ELR (cell line): ENCODE measurements at places on chromosomes 7 and 10.

DNA sequence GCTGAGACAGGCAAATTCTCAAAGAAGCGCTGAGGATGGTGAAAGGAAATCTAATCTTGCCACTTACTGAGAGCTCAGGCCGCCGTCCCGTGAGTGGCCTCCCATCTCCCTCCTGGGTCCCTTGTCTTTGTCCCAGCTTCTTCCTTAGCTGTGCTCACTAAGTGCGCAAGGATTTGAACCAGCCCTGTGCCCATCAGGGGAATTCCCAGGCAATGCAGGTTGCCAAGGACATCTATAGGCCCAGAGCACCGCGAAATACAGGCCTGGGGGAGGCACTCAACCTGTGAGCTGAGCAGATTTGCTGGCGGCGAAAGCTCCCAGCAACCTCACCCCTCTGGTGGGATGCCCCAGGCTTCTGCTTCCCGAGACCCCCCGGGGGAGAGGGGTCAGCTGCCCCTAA, 64.8 kb downstream of the OAT start:
- no peak for DNase-seq

DNA sequence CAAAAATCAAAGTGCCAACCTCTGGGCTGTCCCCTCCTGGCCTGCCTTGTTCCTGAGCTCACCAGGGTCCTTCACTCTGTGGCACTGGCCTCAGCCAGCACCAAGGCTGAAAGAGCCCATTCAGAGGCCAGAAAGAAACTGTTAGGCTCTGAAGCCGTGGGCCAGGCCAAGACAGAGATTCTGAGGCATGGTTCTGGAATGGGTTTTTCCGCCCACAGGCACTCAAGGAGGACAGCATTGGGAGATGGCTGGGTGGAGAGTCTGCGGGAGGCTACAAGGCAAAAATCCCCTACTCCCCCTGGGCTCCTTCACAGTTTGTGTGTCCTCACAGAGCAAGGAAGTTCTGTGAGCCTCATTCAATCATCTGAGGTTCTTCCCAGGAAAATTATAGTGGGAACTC, 31.7 kb downstream of the GRIFIN start:
- DNase-seq: peak; percentile 41

DNA sequence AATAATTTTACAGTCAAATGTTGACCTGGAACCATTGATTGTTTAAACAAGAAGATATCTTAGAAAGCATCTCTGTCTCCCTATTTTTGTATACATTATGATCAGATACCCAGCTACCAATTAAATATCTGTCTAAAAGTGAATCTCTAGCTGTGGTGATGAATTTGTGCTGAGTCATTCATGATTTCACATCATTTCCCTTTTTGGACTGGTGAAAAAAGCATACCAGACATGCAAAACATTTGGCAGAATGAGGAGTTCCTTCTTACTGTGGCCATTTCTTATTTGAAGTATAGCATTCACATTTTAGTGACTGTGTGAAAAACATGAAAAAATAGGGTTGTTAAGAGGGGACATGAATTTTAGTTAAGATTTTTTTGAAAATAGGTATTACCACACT, 98.0 kb upstream of the GATA3 start:
- DNase-seq: peak; percentile 69

- no peak for DNase-seq
These were observed 86.9 kb downstream of the VTI1A start for GRCh38 chr10:112533916-112534315.

GRCh38 chr10:124642088-124642710, 102.0 kb downstream of the FAM53B start:
- DNase-seq: no peak

DNA sequence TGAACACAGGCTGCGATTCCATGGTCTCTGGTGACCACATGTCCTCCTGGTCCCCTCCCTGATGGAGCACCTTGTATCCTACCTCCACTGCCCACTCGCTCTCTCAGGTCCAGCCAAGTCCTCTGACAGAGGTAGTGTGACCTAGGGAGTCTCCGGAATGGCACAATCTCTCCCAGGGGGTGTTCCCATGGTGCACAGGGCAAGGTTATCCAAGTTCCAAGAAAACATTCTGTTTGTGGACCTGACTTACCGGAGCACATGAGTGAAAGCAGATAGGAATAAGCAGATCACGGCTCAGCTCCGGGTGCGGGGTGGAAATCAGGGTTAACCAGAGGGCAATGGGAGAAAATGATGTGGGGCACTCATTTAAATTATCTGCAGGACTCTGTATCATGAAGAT, 45.8 kb upstream of the INSIG1 start:
- no peak for DNase-seq

- no peak for DNase-seq
These were observed 61.5 kb upstream of the FERD3L start for GRCh38 chr7:19206721-19207120.

DNA sequence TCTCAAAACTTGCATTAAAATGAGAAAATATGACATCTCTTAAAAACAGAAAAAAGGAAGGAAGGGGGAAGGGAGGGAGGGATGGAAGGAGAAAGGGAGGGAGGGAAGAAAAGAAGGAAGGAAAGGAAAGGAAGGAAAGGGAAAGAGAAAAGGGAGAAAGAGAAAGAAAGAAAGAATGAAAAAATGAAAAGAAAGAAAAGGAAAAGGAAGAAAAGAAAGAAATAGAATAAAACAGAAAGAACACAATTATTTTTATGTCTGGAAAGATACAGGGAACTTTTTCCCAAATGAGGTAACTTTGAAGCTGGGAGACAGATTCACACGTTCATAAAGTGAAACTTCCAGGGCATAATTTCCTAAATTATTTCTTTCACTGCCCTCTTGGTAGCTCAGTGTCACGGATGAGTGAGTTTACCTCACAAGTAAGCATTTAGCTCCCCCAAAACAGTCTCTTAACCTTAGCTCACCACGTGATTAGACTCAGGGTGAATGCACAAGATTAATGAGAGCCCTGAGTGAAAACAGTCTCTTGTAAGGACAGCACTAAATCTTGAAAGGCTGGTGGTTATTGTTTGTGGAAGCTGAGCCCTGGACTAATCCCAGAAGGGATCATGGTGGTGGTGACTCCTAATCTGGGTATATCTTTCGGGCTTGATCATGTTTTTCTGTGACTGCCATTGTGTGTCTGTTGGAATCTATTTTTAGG, 74.1 kb upstream of the HDAC9 start:
- DNase-seq: no peak

DNA sequence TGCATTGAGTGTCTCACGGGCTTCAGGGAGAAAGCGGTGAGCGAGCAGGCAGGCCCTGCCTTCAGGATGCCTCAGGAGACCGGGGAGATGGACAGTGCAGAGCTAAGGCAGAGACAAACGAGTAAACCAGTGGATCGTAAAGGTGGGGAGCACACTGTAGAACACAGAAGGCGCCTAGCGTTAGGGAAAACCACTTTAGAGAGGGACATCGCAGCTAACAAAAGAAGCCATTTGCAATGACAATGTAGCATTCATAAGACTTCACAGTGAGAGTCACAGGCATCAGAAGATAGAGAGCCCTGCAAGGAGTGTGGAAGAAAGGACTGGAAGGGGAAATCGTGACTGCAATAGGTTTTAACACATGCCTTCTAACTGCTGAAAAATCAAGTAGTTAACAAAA, 54.9 kb upstream of the TMEM273 start:
- DNase-seq: no peak

- DNase-seq: peak; percentile 71
These were observed 229.0 kb downstream of the STK31 start for GRCh38 chr7:23938937-23939552.

GRCh38 chr10:28087661-28088351, 88.9 kb upstream of the ODAD2 start:
- DNase-seq: peak; percentile 85

- peak; percentile 41 for DNase-seq
These were observed 670 bp downstream of the TPK1 start for GRCh38 chr7:144835155-144835611.

DNA sequence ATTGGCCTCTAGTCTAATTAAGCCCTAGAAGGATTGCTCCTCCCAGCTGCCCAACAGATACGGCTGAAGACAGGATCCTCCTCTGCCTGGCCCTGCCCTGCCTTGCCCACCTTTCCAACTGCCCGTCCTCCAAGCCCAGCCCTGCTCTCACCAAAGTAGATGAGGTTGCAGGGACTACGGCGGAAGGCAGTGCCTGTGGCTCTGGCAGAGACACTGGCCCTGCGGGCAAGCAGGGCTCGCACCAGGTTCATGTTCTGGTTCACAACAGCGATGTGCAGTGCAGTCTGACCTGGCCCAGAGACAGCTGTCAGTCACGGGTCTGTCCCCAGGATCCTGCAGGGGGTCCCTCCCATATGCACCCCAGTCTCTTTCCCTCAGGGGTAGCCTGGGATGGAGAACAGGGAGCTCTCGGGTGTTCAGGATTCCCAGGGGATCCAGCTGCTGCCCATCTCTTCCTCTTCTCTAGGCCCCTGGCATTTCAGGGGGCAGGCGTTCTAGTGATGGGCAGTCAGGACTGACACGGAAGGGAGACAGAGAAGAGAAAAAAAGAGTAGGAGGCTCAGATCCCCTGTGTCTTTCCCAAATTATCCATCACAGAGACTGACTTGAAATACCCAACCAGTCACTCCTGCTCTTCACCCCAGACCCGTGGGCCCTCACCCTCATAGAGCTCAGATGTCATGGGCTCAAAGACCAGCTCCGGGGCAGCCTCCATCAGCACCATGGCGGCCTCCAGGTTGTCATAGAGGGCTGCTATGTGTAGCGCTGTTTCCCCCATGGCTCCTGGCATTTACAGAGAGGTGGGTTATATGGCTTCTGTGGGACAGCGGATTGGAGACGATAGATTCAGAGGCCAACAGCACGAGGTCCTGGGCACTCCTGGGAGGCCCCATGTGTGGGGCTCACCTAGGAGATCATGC, 8.3 kb downstream of the TRPV6 start:
- DNase-seq: no peak

- DNase-seq: peak; percentile 25
These were observed 53.7 kb upstream of the SEMA3A start for GRCh38 chr7:84248267-84248666.

DNA sequence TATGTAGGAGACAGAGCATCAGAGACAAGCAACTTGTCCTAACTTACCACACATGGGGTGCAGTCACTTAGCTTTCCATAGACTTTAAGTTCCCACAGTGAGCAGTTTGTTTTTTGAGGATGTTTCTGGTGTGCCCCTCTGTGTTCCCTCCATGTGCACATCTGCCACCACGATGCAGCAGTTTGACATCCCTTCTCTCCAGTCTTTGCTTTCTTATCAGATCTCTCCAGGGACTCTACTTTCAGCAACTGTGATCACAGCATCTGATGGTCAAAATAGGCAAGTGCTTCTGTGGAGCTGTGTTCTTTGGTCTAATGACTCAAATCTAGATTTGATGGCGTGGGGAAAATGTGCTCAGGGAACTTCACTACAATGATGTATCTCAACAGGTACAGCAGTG, 96.5 kb upstream of the NAMPT start:
- DNase-seq: no peak

DNA sequence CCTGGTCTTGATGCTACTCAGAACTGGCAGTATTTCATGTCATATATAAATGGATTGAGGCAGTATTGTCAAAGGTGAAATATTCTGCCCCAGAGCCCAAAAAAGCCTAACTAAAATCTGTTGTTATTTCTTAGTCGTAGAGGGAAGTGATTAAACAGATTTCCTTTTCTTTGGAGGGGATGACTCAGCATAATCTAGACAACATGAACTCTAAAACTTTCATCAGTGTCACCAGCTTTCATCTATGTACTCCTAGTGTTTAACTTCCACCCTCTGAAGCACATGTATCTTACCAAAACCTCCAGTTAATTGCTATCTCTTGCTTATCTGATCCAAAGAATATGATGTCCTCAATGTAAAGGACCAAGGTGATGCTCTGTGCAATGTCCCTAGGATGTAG, 97.1 kb upstream of the ARID5B start:
- peak; percentile 17 for DNase-seq

- peak; percentile 52 for DNase-seq
These were observed 270.3 kb downstream of the ELFN1 start for GRCh38 chr7:1940402-1940786.

- no peak for DNase-seq
These were observed 247.3 kb downstream of the DOCK4 start for GRCh38 chr7:111958896-111959295.

GRCh38 chr7:158655931-158656441, 48.6 kb downstream of the NCAPG2 start:
- no peak for DNase-seq

- DNase-seq: no peak
These were observed 34.3 kb upstream of the CACNA2D1 start for GRCh38 chr7:82477733-82478515.

DNA sequence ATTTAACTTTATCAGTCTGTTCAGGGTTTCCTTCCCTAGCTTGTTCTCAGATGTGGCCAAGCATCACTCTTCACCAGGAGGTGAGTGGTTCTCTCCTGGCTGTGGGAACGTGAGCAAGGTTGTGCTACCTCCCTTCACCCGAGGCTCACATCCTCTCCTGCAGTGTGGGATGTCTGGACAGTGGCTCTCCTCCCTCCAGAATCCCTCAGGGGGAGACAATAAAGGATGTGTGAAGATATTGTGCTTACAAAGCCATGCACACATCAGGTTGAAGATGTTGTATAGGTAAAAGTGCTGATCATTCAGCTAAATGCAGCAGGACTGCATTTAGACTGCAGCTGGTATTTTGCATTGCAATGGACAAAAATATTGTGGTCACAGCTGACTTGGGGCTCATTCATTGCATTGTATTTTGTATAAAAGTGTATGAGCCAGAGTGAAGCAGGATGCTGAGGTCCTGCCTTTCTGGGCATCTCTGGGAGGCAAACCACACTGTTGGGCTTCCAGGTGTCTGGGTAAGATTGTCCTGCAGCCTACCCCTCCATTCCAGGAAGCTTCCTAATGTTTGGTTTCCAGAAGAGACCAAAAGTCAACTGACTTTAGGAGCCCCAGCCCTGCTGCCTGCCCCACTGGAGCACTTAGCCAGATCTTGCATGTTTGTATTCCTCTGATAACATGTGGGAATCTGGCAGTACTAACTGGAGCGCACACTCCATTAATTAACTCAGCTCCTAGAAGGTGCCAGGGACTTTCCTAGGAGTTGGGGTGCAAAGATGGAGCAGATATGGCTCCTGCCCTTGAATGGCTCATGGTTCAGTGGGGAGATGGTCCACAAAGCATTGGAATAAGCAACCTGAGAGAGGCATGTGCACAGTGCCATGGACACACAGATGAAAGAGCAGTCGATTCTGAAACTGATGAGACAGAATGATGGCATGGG, 292.5 kb upstream of the ZNF32 start:
- no peak for DNase-seq

- DNase-seq: no peak
These were observed 296.0 kb downstream of the BBS9 start for GRCh38 chr7:33425395-33425794.

GRCh38 chr10:67471022-67471421, 225.0 kb downstream of the CTNNA3 start:
- DNase-seq: no peak

- no peak for DNase-seq
These were observed 233.8 kb upstream of the NEBL start for GRCh38 chr10:21130683-21131442.
